NCI-H460 (cell line): ENCODE measurements at places on chromosomes 1 and 21.

DNA sequence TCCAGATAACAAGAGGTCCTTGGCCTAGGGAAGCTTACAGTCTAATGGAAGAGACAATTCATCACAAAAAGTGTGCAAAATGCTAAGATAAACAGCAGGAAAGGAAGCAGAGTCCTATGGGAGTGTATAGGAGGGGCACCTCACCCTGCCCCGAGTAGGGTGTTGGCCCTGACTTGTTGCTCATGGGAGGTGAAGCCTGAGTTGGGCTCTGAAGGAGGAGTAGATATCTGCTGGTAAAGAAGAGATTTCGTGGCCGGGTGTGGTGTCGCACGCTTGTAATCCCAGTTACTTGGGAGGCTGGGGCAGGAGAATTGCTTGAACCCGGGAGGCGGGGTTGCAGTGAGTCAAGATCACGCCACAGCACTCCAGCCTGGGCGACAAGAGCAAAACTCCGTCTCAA is 18.6 kb upstream of the GPR37L1 start:
- no peak for DNase-seq

DNA sequence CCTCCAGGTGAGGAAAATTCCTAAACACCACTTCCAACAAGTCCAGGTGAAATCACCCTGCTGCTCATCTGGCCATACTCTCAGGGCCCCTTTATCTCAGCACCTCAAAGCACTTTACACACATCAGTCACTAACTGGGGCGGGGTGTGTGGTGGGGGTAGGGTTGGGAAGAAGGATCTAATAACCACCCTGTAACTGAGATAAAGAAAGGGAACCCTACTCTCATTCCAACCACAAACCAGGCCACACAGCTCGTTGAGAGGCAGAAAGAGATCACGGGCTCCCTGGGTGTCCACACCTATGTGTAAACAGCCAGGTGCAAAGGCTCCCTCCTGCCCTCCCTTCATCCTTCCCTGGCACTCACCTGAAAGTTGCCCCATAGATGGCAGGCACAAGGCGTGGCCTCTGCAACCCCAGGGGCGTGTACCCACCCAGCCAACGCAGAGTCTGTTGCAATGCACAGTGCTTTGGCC is 20.4 kb downstream of the GPR161 start:
- no peak for DNase-seq

DNA sequence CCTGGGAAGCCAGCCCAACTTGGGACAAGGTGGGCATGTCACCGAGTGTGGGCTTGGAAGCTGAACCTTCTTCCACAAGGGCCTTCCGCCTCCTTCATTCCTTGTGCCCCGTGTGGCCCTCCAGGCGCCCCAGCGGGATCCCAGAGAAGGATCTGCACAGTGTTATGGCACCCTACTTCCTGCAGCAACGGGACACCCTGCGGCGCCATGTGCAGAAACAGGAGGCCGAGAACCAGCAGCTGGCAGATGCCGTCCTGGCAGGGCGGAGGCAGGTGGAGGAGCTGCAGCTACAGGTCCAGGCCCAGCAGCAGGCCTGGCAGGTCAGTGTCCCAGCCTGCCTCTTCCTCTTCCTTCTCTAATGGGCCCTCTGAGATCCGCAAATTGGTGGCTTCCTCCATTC is 5.8 kb upstream of the BGLAP start:
- DNase-seq = no peak

- DNase-seq = no peak
Measured at GRCh38 chr1:11453742-11454491, 25.0 kb upstream of the DISP3 start.

GRCh38 chr1:221442056-221442455 is 299.8 kb downstream of the DUSP10 start:
- DNase-seq = no peak

GRCh38 chr1:15282810-15283474 is 35.9 kb downstream of the FHAD1 start:
- DNase-seq = no peak

DNA sequence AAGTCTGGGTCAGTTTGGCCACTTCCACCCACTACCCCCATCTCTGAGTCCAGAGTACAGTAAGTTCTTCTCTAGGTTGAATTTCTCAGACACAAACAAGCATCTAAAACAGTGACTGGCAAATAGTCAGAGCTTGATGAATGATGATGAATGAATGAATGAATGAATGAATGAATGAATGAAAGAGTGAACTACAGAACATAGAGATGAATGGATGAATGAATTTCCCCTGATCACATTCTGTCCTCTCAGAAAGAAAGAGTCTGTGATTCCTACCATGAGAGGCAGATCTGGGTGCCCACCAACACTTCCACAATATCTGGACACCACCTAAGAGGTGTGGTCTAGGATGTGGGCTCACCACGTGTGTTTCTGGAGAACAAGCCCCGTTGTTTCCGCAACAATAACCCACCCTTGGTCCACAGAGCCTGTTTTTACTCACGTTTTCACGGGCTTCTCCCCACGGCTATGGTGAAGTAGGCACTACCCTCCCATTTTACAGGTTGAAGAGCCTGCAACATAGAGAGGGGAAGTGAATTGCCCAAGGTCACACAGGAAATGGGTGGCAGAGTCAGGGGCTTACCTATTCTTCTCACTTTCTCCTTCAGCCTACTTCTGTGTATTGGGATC is 40.2 kb upstream of the IFFO2 start:
- no peak for DNase-seq

DNA sequence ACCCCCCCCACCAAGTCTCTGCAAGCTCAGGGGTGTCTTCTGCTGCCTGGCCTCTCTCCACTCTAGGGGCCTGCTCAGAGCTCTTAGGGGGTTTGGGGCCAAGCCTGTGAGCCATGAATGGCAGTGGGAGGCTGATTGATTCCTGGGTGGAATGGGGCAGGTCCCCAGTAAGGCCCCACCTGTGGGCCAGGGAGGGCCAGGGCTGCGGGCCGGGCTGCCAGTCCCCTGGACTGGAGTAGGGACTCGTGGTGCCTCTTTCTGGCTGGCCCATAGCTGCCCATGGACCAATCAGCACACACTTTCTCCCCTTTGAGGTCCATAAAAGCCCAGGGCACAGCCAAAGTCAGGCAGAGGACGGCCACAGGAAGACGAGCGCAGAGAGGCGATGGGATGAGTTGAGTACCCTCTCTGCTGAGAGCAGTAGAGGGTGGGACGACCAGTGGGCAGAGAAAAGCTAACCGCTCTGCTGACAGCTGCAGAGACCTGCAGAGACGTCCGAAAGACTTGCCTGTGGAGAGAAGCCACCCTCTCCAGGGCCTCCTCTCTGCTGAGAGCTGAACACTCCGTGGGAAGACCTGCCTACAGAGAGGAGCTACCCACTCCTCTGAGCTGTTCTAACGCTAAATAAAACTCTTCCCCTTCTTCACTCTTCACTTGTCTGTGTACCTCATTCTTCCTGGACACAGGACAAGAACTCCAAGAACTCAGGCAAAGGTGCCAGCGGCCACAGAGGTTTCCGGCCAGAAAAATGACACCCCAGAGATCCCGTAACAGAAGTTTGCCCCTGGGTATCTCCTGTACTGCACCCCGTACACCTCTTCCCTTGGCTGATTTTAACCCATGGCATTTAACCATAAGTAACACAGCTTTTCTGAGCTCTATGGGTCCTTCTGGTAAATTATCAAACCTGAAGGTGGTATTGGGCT is 38.2 kb upstream of the TARDBP start:
- DNase-seq = no peak

DNA sequence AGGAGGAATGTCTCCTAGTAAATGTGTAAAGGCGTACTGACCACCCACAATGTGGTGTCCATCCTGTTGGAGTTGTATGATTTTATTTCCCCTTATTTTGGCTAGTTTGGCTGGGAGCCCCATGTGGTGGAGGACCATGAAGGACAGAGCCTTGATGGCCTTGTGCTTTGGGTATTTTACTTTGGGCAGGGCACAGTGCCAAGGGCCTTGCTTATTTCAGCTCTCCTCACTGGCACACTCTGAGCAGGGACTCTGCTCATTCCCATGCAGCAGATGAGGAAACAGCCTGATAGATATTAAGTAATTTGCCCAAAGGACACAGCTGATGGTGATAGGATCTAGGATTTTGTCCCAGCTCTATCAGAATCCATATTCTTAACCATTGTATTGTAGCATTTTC is 50.2 kb downstream of the SMYD2 start:
- DNase-seq = no peak

DNA sequence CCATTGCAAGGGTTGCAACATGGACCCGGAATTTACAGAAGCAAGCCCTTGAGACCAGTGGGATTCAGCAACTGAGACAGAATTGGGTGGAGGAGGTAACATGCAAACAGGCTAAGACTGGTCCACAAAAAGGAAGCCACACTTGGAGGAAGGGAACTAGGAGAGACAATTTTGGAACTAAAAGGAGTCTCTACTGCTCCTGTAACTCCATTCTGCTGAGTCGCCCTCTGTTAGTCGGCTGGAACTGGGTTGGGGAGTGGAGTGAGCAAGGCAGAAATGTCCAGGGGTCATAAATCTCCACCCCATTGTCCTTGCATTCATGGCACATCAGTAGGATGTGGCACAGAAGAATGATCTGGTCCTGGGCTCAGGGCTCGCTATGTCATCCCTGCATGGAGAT is 5.1 kb downstream of the LAMB3 start:
- no peak for DNase-seq

DNA sequence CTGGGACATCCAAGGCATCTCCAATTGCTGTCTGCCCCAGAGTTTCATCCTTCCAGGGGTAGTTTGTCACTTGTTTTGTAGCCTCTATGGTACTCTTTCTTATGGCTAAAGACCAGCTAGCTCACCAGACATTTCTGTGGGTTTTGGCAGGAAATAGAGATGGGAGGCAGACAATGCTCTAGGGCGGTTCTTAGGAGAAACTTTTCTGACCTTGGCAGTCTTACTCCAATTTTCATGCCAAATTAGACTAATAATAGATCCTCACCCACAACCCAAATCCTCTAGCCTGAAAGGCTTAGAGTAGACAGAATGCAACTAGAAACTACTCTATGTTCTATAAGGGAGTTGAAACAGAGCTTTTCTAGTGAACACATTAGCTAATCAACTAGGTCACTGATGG is 69.8 kb downstream of the LRIG2 start:
- no peak for DNase-seq

DNA sequence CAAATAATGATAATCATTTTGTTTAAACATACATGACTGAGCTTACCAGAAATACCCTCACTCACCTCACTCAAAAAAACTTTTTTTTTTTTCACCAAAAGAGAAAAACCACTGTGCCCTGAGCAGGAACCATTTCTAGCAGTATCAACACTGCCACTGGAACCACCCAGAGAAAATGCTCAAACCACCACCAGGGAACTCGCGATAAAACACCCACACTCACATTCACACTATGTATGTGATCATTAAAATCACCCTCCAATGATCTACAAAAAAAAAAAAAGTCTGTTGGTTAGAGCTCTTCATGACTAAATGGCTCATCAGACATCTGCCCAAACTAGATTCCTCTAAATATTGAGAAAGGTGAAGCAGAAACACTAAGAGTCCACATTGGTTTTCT is 11.5 kb downstream of the TIAM1 start:
- no peak for DNase-seq

GRCh38 chr1:21794656-21795055 is 11.7 kb upstream of the USP48 start:
- no peak for DNase-seq

- DNase-seq = no peak
Measured at GRCh38 chr1:27217401-27217800, 17.0 kb upstream of the WDTC1 start.

- DNase-seq = no peak
Measured at GRCh38 chr21:29130270-29130969, at the start of gene MAP3K7CL. MAP3K7CL (plus strand) TSS chr21:29130644; CDS start chr21:29133345, 2,701 bp downstream.

GRCh38 chr1:78047631-78048030 is 1.9 kb downstream of the GIPC2 start:
- no peak for DNase-seq

GRCh38 chr21:35197191-35197590 is 148.1 kb upstream of the RUNX1 start:
- DNase-seq = no peak

- DNase-seq = no peak
Measured at GRCh38 chr1:160795951-160796383, at the start of gene LY9. LY9 (plus strand) TSS chr1:160796174; CDS start chr1:160796188, 14 bp downstream.

- no peak for DNase-seq
Measured at GRCh38 chr1:185846672-185847444, 112.7 kb downstream of the HMCN1 start.

- DNase-seq = no peak
Measured at GRCh38 chr21:26798856-26799751, 46.1 kb downstream of the ADAMTS1 start.

- DNase-seq = no peak
Measured at GRCh38 chr1:2230781-2231531, 2.8 kb downstream of the SKI start.

- no peak for DNase-seq
Measured at GRCh38 chr1:175771289-175771688, 27.9 kb upstream of the TNR start.

GRCh38 chr1:234476172-234476571 is 2.8 kb downstream of the TARBP1 start:
- DNase-seq = no peak

- no peak for DNase-seq
Measured at GRCh38 chr1:62832276-62832675, 48.3 kb downstream of the ATG4C start.

GRCh38 chr1:84122780-84123382 is 21.2 kb upstream of the PRKACB start:
- peak; percentile 49 for DNase-seq

DNA sequence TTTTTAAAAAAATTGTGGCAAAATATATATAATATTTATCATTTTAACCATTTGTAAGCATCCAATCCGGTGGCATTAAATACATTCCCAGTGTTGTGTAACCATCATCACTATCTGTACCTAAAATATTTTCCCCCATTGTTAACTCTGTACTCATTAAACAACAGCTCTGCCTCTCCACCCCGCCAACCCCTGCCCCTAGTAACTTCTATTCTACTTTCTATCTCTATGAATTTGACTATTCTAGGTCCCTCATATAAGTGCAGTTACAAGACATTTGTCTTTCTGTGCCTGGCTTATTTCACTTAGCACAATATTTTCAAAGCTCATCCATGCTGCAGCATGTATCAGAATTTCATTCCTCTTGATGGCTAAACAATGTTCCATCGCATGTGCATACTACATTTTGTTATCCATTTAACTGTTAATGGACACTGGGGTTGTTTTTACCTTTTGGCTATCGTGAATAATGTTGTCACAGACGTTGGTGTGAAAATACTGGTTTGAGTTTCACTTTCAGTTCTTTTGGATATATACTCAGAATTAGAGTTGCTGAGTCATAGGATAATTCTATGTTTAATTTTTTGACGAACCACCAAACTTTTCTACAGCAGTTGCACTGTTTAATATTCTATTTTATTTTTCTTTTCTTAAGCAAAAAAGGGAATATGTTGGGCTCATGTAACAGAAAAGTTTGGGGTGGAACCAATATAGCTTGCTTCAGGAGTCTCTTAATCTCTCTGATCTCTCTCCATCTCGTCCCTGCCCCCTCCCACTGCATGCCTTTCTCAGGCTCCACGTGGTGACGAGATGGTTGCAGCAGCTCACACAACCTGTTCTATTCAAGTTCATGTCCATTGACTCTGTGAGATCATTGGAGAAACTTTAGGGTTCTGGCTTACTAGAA is 25.2 kb upstream of the RCAN1 start:
- no peak for DNase-seq

GRCh38 chr1:28378906-28379305 is 9.4 kb downstream of the PHACTR4 start:
- no peak for DNase-seq

GRCh38 chr1:200217703-200218102 is 190.2 kb downstream of the NR5A2 start:
- DNase-seq = no peak

GRCh38 chr1:41380979-41381691 is 19.9 kb downstream of the FOXO6 start:
- no peak for DNase-seq

GRCh38 chr1:199591468-199591867 is 436.0 kb upstream of the NR5A2 start:
- no peak for DNase-seq
